Omental fat pad (tissue), 4 donors: ENCODE measurements at places on chromosomes 1 and 21.

GRCh38 chr1:168225476-168226190 lies at the start of gene SFT2D2:
TSS of gene SFT2D2 (plus strand) at chr1:168226004. CDS start at chr1:168226080, 76 bp downstream.
- no peak for DNase-seq

DNA sequence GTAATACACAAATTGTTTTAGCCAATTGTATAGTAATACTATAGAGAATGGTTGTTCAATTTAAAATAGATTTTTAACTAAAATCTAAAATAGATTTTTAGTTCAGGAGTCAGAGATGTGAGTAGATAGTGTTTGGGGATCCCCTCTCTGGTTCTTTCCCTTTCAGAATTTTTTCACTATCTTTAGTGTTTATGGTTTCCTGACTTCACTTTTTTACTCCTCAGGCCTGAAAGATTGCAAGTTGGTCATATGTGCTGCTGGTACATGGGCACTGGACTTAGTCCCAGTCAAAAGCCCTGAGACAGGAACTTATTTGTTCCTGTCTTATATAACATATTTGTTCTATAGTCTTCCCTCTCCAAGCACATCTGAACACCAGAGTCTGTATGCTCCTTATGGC lies 96.8 kb upstream of the ATP1B1 start:
- DNase-seq = no peak

GRCh38 chr1:222202831-222203230 lies 345.1 kb downstream of the HHIPL2 start:
- DNase-seq = no peak

DNA sequence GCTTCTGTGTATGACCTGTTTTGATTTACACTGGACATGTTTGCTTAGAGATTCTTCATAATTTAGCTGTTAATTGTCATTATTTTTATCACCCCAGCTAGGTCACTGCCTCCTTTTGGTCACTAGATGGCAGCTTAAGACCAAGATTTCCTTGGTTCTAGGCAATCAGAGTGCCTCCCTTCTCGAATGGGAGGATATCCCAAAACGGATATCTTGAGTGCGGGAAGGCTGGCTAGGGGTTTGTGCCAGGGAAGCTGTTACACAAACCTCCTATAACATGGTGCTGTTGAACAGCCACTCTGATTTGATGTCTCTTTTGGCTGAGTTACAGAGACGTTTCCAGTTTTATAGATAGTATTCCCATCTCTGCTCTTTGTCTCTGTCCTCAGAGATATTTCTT lies 283.5 kb downstream of the S1PR1 start:
- DNase-seq = no peak

- DNase-seq = no peak
These were observed 81.5 kb downstream of the SCMH1 start for GRCh38 chr1:41160498-41161110.

DNA sequence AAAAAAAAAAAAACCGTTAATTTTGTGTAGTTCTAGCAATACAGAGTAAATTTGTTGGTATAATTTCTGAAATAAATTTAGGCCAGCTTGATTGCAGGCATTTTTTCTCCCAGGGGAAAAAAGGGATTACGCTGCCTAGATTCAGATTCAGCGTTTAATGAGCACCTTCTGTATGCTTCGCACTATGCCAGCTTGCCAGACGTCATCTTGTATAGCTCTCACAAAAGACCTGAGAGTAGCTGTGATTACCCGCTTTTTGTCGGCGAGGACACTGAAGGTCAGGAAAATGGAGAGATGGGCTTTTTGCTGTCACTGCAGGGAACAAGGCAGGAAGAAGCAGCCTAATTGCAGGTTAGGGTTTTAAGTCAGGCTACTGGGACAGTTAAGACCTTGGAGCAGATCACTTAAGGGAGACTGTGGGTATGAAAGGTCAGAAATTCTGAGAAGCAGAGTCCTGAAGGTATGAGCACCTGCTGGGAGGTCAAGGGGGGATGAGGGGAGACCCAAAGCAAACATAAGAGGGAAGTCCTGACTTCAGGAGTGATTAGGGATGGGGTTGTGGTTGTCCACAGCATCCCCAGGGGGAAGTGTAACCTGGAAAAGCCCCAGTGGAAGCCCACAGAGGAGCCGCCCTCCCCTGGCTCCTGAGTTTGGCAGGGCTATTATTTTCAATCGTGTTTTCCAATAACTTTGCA lies 39.0 kb downstream of the TMCC2 start:
- DNase-seq = no peak

GRCh38 chr1:62299426-62300200 lies 19.6 kb downstream of the KANK4 start:
- DNase-seq = no peak

GRCh38 chr1:218656301-218657037 lies 311.3 kb downstream of the TGFB2 start:
- DNase-seq = no peak
